ENCODE measurements at places on chromosomes 16 and 17. TPM values are rescaled to one million over a fixed set of nuclear protein-coding genes. Genes with fewer than 3 reads are reported as not detected.
A peak's percentile ranks its signal among the peaks of the same experiment; 100 is the strongest.

The CPHXL gene
- total RNA-seq = not detected

DNA sequence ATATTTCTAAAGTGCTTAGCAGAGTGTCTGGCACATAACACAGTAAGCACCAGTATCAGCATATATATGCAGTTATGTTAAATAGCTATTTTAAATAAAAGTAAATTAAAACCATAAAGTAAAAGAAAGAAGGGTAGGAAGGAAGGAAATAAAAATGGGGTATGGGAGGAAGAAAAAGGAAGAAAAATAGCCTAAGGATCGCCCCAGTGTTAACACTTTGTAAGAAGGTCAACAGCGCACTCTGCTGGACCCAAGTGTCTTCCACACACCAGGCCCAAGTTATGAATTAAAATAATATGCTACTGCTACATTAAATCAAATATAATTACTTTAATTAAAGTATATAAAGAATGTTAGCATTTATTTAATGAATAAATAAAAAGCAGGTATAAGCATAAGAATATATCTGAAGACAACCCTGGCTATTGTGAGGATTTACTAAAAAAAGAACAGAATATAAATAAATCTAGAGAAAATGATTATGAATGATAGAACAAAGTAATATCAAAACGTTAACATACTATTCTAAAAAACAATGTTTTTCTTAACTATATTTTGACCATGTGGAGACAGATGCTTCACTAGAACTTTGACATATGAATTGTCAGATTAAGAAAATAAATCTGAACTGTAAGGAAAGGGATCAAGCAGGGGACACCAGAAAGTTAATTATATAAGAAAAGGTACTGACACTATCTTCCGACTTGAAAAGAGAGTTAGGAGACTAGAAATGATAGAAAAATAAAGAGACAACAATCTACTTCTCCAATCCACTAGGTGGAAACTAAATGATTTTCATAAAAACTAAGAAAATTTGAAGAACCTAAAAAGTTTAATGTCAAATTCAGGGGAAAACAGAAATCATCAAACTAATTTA, 25.9 kb downstream of the BRIP1 start:
- DNase-seq = peak; percentile 45

- peak; percentile 94 for DNase-seq
These were observed 4.2 kb downstream of the BORCS6 start for GRCh38 chr17:8185582-8186445.

- DNase-seq = peak; percentile 44
These were observed 16.3 kb upstream of the CDH15 start for GRCh38 chr16:89155184-89155679.

DNA sequence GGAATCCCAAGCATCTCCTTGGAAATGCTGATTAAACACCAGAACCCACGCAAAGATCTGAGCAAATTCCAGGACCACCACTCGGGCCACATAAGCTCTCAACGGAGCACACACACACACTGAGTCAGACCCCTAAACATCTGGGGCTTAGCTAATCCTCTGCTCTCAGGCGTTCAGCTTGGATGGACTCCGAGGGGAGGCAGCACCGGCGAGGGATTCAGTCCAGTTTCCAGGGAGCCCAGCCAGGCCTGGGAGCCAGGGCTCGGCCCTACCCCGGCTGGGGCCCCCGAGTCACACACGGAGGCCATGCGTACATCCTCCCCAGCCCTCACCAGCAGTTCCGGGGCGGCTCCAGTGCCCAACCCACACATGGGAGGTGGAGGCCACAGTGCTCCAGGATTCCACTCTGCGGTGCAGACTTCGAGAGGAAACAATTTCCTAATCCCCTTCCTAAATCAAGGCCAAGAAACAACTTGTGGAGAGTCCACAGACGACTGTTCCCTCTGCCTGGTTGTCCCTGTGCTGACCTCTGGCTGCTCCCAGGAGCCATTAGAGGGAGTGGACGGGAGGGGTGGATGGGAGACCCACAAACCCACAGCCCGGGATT, 70.5 kb downstream of the GAS7 start:
- peak; percentile 61 for DNase-seq

- DNase-seq = peak; percentile 49
These were observed 88.2 kb downstream of the IRF8 start for GRCh38 chr16:85986931-85987749.

The TBC1D3L gene
- 14.8 TPM for total RNA-seq

Data from colonic mucosa (tissue), 4 donors.